ENCODE measurements at places on chromosomes 12 and 14.
A peak's percentile ranks its signal among the peaks of the same experiment; 100 is the strongest.

DNA sequence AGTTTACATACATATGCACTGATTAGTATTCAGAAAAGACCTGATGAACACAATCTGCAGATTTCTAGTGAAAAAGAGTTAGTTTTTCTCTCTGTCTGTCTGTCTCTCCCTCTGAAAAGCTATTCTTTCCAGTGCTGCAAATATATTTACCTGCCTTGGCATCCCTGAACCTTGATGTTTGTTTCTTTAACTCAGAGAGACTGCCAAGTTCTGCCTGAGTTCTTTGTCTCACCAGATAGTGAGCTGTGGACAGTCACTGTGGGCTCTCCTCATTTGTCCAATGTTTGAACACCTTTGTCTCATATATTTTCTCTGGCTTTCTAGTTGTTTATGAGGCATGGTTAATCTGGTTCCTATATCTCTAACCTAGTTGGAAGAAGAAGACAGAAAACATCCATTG lies 250.4 kb downstream of the SOX5 start:
- no peak for DNase-seq

GRCh38 chr14:79840103-79840502 lies 371.2 kb downstream of the DIO2 start:
- no peak for DNase-seq

GRCh38 chr12:108516511-108517275 lies 1.6 kb downstream of the FICD start:
- DNase-seq, result peak; percentile 8

DNA sequence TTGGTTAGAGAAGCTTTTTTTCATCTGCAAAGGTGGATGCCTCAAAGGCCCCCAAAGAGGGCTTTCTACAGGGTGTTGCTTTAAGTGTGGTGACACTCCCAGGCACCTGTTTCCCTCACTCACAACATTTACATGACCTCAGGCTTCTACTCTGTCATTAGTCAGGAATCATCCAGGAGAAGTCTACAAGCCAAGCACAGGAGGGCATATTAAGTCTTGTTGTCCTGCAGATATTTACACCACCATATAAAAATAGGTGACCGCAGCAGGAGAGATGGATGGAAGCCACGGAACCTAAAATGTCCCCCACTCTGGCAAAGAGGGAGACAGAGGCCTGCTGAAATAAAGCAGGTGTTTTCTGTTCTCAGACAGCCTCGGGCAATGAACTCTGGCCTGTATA lies 7.5 kb upstream of the DPF3 start:
- no peak for DNase-seq

DNA sequence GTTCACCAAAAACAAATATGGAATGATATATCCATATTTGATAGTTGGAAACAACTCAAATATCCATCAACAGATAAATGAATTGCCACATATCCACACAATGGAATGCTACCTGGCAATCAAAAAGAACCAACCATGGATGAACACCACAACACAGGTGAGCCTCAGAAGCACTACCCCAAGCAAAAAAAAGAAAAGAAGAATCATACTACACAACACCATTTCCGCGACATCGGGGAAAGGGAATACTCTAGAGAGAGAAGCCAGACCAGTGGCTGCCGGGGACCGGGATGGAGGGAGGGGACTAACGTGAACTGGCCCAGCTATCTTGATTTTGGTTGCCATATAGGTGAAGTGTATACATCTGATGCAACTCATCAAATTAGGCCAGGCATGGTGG lies 41.4 kb downstream of the SCARB1 start:
- no peak for DNase-seq

- no peak for DNase-seq
These were observed 40.7 kb downstream of the NKX2-1 start for GRCh38 chr14:36479344-36479743.

DNA sequence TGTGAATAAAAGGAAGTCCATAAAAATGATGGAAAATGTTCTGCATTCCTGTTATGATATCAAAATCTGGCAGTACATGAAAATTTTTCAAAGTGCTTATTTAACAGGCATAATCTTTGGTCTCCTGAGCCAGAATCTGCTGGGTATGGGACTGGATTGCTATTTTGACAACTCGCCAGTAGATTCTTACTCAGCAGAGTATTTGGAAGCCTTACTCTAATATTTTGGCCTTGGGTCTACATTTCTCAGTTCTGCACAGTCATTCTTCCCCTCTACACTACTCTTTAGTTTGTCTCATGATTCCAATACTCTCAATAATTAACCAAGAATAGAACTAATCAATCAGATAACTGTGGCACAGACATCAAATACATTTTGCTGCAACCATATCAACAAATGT lies 1.1 kb upstream of the SLCO1B1 start:
- DNase-seq, result no peak

DNA sequence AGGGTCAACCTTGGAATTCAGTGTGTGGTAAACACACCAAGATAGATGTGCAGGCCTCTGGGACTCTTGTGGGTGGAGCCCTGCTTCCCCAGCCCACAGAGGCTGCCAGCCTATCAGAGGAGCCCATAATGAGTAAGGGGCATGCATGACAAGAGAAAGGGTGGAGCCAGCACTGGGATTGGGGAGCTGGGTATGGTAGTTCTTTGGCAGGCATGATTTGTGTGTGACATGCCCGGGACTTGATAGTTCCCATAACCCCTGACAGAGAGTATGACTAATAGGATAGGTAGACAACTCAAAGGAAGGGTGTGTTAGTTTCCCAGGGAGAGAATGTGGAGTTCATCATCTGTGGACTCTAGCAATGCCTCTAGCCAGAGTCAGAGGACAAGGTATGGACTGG lies 143.0 kb downstream of the EMP1 start:
- DNase-seq, result no peak

DNA sequence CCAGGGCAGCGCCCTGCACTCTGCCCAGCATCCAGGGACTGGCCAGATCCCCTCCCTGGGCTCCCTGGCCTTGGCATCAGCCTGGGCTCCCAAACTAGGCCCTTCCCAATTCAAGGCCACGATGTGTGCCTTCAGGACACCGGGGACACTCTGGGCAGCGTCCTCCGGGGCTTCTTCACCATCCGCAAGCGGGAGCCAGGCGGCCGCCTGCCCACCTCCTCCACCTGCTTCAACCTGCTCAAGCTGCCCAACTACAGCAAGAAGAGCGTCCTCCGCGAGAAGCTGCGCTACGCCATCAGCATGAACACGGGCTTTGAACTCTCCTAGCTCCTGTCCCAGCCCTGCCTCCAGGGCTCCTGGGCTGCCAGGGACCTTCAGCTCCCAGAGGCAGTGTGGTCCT lies 38.8 kb downstream of the MMAB start:
- no peak for DNase-seq

DNA sequence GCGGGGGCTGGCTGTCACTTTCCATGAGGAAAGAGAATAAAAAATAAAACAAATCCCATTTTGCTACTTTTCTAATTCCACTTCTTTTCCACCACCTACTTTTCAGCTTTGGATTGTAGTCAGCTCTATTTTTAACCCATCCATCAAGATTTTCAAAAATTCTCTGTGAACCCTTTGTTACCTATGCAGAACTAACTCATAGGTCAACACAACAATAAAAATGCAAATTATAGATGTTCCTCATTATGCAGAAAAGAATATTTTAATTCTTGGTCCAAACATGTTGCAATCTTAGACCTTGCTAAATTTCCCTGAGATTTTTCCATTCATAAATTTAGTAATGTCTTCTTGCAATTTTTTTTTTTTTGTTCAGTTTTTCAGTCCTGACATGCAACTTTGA lies 454.5 kb downstream of the ADAMTS20 start:
- no peak for DNase-seq

- DNase-seq, result no peak
These were observed 2.3 kb upstream of the SLC22A17 start for GRCh38 chr14:23354990-23355389.

DNA sequence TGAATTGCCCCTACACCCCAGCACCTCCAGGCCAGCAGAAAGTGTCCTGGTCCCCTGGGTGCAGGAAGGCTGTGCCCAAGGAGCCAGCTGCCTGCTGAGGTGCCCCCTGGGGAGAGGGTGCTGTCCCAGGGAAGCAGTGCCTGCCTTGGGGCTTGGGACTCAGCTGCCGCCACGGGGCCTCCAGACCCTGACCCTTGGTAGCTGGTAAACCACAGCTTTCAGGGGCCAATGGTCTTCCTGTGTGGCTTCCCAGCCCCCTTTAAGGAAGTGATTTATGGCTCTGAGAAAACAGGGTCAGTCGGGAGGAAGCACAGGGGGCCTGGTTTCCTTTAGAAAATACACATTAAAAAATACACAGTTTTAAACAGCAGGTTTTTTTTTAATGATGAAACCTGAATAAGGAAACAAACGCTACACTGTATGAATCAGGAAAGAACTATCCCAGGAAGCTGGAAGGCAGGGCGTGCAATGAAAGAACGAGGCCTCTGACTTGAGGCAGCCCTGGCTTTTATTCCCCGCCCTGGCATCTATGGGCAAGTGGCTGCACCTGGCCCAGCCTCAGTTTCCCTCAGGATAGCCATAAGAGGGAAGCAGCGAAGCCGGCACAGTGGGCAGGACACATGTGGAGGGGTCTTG lies 40.6 kb upstream of the EML1 start:
- peak; percentile 64 for DNase-seq

GRCh38 chr14:76133103-76133502 lies 18.6 kb upstream of the GPATCH2L start:
- peak; percentile 53 for DNase-seq

- no peak for DNase-seq
These were observed 222.5 kb downstream of the PIK3C2G start for GRCh38 chr12:18483698-18484325.

- no peak for DNase-seq
These were observed 44.6 kb upstream of the NPFF start for GRCh38 chr12:53551889-53552291.

Measured in fibroblast of pulmonary artery (primary cell).